ENCODE measurements at places on chromosomes 4 and X.

DNA sequence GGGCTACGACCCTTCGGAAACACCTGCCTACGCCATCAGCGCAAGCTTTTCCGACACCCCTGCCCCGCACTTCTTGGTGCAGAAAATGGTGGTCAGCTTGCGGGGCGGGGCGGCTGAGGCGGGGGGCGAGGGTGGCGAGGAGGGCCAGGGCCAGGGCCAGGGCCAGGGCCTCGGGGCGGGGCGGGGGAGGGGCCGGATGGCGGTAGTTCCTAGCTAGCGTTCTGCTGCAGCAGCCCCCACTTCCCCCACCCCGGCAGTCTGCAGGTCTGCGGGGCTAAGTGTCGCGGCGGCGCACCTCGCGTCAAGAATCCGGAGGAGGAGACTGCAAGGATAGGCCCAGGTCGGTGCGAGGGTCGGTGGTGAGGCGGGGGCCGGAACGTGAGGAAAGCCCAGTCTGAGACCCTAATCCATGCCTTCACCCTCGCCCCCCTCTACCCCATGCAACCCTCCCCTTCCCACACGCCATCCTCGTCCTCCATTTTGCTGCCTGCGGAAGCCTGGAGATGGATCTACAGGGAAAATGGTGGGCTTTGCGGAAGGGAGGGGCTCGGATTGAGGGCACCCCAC is 600 bp downstream of the BEX4 start:
- peak; percentile 59 for DNase-seq

DNA sequence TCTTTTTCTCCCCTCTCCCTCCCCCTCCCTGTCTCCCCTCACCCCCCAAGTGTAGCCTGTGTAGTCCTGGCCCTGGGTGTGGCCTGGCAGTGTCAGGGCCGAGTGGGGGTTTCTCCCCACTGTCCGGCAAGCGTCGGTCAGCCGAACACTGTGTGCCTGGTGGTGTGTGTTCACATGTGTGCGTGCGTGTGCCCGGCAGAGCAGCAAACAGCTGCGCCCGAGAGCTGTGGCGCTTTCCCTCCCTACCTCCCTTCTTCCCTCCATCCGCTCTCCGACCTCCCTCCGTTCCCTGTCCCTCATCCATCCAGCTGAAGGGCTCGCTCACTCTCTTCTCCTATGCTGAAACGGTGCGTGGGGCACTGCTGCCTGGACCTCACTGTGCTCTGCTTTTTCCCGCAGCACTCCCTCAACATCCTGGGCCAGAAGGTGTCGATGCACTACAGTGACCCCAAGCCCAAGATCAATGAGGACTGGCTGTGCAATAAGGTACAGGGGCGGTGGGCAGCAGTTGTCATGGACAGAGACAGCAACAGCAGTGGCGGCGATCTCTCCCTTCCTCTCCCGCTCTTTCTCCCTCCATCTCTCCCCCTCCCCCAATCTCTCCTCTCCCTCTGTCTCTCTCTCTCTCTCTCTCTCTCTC is 17.4 kb upstream of the UBA1 start:
- DNase-seq, result no peak

DNA sequence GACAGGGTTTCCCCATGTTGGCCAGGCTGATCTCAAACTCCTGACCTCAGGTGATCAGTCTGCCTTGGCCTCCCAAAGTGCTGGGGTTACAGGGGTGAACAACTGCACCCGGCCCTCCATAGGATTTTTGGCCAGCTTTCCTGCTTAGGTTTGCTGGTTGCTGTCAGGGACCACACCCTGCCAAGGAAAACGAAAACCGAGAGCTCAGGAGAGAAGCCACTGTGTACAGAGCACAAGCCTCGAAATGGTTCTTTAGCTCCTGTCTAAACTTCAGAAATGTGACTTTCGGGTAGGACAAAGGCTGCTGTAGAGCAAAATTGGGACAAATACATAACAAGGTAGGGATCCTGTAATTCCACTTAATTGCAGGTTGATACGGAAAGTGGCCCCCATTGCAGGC is 146.3 kb upstream of the ATP6AP2 start:
- DNase-seq, result no peak

DNA sequence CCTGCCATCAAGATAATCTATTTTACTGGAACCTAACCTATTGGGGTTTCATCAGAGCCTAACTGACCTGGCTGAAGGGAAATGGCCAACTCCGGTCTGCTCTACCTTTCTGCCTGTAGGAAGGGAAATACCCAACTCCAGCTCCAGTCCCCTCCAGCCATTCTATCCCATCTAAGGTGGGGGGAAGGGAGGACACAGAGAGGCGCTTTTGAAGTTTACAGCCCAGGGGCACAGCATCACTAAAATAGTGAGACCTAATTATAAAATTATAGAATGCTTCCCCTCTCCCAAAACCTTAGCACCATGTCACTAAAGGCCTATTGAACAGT is 27.8 kb upstream of the ACSL4 start:
- DNase-seq, result no peak

DNA sequence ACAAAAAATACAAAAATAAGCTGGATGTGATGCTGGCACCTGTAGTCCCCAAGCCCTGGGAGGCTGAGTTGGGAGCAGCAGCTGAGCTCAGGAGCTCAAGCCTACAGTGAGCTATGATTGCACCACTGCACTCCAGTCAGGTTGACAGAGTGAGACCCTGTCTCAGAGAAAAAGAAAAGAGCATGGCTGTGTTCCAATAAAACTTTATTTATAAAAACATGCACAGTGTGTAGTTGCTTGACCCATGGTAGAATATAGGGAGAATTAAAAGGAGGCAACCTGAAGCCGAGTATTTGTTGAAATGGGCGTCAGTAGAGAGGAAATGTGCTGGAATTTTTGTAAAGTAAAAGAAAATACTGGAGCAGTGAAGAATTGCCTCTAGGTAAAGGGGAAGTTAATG is 27.0 kb downstream of the GYG2 start:
- DNase-seq, result no peak

DNA sequence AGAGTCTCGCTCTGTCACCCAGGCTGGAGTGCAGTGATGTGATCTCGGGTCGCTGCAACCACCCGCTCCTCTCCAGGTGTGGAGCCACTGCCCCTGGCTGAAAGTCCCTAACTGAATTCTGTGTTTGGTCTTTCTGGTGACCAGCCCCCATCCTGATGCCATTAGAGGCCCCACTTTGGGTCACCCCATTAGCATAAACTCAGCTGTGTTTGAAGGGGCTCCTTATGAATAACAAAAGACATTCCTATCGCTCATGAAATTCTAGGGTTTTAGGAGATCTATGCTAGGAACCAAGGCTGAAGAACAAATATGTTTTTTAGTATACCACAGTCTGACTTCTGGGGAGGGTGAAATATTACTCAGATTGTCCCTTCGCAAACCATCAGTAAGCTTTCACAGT is 652.9 kb downstream of the ADGRL3 start:
- DNase-seq, result peak; percentile 33

DNA sequence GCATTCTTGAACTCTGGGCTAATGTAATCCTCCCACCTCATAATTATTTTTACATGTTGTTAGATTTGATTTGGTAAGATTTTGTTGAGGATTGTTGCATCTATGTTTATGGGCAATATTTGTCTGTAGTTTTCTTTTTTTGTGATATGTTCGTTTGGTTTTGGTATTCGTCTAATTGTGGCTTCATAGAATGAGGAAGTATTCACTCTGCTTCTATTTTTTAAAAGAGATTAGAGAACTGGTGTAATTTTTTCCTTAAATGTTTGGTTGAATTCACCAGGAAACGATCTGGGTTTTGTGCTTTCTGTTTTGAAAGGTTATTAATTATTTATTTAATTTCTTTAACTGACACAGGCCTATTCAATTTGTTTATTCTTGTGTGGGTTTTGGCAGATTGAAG is 161.2 kb upstream of the NUDT6 start:
- DNase-seq, result no peak

- no peak for DNase-seq
Measured at GRCh38 chrX:13226214-13226613, 93.6 kb downstream of the ATXN3L start.

DNA sequence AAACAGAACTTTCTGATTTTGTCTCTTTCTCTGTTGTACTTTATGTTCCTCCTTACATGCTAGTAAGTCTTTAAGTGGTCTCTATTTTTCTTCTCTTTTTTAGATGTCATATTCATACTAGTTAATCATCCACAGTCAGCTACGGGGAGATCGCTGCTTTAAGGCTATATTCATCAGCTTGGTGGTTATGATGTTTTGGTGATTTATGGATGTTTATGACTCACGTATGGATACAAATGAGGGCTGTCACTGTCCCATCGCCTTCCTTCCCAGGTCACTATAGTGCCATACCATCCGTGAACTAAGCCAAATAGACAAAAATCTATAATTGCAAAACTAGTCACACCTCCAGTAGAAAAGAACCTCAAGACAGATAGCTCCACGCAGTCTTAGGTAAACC is 296.8 kb upstream of the AADAT start:
- no peak for DNase-seq

GRCh38 chr4:139985401-139985800 is 168.6 kb downstream of the MAML3 start:
- DNase-seq, result no peak

DNA sequence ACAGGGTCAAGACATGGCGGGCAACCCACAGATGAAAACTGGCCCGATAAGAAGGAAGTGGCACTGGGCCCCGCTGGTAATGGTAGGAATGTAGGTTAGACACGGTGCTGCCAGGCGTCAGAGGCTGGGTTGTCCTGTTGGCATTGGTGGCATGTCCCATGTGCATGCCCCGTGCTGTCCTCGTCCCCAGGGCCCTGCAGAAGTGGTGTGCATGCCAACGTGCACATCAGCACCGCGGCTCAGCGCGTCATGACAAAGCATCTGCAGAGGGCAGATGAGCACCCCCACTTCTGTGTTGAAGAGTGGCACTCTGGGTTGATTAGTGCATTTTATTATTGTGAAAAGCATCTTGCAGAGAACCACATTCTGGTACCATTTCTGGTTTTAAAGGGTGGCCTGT is 35.6 kb downstream of the NELFA start:
- DNase-seq, result no peak

GRCh38 chrX:6131287-6131686 is 97.4 kb downstream of the NLGN4X start:
- DNase-seq, result no peak

- DNase-seq, result no peak
Measured at GRCh38 chr4:185695743-185696142, 116.3 kb downstream of the SORBS2 start.

- DNase-seq, result no peak
Measured at GRCh38 chr4:161907590-161907955, 256.2 kb downstream of the FSTL5 start.

DNA sequence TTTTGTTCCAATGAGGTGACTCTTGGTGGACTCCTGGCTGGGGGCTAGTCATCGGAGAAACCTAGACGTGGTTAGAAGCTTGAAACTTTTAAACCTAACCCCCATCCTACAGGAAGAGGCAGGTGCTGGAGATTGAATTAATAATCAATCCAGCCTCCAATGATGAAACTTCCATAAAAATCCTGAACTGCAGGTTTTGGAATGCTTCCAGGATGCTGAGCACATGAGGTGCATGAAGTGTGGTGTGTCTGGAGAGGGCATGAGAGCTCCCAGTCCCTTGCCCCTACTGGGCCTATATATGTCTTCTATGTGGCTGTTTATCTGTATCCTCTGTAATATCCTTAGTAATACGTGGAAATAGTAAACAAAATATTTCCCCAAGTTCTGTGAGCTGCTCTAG is 90.7 kb upstream of the PDHA2 start:
- DNase-seq, result no peak

DNA sequence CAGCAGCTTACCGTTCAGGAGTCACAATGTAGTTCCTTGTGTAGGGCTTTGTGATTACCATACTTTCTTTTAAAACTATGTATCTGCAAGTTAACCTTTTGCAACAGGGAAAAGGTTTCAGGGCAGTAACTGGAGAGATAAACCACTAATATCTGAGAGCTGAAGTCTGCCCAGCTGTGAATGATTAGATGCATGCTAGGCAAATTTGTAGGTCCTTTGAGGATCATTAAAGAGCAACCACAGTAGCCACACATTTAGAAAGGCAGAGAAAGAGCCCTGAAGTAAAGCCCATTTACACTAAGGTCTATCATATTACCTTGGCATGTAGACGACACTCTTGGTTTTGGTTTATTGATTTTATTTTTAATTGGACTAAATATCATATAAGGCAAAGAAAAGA is 60.0 kb downstream of the ATP8A1 start:
- DNase-seq, result no peak

DNA sequence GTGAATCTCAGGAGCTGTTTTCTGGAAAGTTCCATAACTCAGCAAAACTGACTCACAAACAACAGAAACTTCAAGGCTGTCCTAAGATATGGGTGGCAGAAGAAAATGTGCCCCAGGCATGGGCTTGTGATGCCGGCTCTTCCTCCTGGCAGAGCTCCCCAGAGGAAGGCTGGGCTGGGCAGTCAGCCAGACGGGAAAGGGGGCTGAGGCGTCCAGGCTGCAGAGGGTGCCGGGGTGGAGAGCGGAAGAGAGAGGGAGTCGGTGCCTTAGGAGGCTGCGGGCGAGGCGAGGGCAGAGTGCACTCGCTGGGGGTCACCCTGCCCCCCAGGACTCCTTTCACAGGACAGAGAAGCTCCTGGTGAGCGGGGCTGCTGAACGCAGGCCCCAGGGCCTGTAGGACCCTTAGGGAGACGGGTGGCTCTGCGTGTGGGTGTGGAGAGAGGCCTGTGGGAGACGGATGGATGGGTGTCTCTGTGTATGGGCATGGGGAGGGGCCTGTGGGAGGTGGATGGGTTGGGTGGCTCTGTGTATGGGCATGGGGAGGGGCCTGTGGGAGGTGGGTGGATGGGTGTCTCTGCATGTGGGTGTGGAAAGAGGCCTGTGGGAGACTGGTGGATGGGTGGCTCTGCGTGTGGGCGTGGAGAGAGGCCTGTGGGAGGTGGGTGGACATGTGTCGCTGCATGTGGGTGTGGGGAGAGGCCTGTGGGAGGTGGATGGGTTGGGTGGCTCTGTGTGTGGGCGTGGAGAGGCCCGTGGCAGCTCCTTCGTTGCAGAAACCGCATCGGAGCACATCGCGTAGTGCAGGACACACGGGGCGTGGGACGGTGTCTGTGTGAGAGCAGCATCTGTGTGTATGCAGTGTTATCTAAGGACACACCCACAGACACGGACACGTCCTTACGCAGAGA is 15.9 kb downstream of the PCGF3 start:
- DNase-seq, result no peak

- no peak for DNase-seq
Measured at GRCh38 chrX:82782014-82782413, 726.1 kb upstream of the POU3F4 start.

DNA sequence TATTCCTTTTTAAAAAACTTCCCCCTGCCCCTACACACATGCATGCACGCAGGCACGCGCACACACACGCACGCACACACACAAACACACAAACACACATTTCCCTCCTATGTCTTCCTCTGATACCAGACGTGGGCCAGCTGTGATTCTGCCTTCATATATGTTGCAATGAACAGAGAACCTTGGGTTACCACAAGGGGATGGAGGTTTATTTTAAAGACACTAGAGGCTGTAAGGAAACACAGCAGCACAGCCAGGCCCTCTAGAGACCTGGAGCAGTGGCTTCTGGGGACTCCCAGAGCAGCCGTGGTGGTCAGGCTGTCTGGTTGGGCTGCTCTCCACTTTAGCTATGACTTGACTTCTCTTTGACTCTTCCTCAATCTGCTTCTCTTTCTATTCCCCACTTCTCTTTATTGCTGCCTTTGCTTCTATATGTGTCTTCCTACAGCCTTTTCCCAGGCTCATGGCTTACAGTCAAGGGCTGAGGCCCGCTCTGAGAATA is 3.2 kb upstream of the TLR10 start:
- no peak for DNase-seq

Data from H1 (cell line).